ENCODE measurements at places on chromosomes 5 and 9.

DNA sequence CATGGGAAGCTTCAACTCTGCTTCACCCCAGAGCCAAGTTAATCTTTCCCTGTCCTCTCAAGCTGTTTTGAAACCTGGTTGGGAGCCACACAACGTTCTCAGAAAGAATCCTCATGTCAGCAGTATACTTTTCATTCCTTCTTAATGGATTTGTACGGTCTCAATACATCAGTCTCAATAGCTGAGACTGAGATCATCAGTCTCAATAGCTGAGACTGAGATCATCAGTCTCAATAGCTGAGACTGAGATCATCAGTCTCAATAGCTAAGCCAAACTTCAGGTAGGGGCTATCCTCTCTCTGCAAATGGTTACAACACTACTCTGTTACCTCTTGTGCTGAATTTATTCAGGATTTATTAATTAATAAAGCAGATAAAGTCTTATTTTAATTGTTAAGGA, 1317.4 kb upstream of the CDH9 start:
- no peak for DNase-seq

GRCh38 chr5:136001466-136001981, 27.3 kb upstream of the TGFBI start:
- no peak for DNase-seq

- no peak for DNase-seq
These were observed 50.8 kb downstream of the RBM27 start for GRCh38 chr5:146254223-146254622.

GRCh38 chr9:94945197-94946144, 219.0 kb downstream of the AOPEP start:
- DNase-seq, result no peak

- DNase-seq, result no peak
These were observed 284.0 kb upstream of the VLDLR start for GRCh38 chr9:2337627-2338026.

DNA sequence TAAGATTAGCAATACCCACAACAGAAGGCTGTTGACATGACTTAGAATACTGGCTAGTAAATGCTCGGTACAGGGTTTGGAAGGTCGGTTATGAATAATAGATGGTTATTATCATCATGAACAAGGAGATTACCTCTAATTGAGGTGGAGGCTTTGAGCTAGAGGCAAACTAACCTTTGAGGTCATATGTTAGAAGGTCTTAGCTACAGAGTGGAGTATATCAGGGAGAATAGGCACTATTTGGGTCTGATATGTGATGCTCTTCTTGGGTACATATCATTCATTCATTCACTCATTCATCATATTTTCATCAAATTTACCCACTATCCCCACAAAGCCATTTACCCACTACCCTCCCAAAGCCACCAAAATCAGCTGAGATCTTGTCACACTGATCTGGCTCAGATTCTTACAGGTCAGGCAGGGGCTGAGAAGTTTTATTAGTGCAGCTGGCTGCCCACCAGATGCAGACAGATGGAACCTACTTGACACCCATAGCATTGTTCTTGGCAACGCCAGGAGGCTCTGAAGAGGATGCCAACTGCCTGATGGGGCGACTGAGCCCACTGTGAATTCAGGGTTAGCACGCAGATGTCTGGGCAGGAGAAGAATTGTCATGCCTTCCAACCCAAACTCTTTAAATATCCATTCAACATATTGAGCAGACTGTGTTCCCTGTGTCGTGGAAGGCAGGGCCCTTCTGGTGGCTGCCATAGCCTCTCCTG, 90.2 kb upstream of the SH3PXD2B start:
- DNase-seq, result no peak

DNA sequence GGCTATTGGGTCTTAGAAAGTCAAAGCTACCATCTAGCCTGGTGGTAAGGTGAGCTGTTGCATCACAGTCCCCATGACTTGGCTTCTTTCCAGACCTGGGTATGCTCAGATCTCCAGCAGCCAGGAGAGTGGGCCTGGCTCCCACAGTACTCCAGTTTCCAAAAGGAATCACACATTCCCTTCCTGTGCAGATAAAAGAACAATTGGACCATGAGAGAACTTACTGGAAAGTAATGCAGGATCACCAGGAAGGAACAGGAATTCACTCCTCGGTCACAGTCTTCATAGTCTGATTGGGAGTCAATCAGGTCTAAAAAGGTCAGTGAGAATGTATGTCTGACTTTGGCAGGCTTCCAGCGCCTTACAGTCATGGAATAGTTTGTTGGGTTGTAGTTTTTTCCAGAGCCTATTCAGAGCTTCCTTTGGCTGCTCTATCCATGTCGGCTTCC, 47.8 kb upstream of the CD180 start:
- DNase-seq, result no peak

- no peak for DNase-seq
These were observed 5.0 kb upstream of the PPP2R2B start for GRCh38 chr5:146883511-146883910.

DNA sequence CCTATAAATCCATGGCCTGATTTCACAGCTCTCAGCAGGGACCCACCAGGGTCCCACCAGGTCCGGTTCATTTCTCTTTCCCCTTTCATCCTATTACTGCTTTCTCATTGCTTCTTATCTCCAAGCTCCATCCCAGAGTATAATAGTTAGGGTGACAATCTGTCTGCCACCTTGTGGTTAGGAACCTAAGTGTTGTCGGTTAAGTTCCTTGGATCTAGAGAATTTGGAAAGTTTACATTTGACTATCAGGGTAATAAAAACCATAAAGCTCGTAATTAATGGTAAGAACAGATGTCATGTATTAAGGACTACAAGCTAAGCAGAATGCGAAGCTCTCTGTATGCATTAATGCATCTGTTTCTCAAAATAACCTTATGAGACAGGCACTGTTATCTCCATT, 259.1 kb downstream of the SH3GL2 start:
- no peak for DNase-seq

DNA sequence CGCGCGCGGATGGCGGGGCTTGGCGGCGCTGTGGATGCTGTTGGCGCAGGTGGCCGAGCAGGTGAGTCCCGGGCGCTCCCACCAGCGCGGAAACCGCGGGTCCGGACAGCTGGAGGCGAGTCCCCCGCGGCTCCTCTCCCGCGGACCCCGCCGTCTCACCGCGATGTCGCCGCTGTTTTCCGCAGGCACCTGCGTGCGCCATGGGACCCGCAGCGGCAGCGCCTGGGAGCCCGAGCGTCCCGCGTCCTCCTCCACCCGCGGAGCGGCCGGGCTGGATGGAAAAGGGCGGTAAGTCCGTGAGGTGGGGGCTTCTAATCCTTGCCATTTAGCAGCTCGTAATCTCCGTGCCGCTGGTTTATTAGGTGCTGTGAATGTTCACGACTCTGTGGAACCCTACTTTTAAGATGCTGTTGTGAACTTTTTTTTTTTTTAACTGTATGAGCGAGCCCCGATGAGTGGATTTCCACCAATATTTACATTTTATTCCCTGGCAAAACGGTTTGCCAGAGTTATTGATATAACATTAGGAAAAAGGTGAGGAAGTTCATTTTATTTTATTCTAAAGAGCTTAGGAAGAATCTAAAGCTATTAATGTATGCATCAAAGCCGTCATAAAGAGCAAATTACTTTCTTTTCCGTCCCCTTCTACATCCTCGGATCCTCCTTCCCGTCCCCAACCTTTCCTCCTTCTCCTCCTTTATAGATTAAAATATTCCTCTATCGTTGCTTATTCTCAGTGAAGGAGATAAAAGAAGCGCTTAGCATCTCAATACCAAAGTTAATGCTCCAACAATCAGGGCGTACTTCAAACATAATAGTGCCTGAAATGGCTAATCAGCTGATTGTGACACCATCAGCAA, 579 bp downstream of the ADAMTS16 start:
- no peak for DNase-seq

DNA sequence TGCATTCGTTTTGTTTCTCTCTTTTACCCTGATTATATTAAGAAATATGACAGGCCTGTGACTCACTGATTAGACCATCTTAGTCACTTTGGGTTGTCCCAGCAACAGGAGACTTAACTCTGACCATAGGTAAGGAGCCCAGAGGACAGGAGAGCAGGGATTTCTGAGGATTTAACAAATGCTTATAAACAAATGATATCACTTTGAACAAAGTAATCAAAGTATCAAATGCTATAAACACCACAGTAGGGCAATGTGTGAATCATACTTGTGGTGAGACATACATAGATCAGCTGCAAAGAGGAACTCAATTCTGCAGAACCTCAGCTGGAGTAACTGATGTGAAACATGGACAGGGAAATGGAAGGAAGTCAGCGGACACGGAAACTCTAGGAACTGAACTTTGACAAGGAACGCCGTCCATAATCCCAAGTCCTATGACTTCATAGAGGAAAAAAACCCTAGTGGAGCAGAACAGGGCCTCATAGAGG, 190.6 kb upstream of the MSX2 start:
- DNase-seq, result no peak

- no peak for DNase-seq
These were observed 187.1 kb downstream of the AOPEP start for GRCh38 chr9:94913550-94913949.

DNA sequence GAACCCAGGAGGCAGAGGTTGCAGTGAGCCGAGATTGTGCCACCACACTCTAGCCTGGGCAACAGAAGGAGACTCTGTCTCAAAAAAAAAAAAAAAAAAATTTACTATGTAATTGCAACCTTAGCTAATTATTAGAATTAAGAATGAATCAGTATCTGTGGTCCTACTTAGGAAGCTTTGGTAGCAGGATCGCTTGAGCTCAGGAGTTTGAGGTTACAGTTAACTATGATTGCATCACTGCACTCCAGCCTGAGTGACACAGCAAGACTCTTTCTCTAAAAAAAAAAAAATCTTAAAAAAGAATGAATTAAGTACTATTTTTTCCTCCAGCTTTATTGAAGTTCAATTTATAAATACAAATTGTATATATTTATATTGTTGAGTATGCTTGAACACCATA, 16.7 kb downstream of the NDUFAF2 start:
- no peak for DNase-seq

- no peak for DNase-seq
These were observed 200.7 kb downstream of the AOPEP start for GRCh38 chr9:94927048-94927761.

- DNase-seq, result no peak
These were observed 33.7 kb downstream of the LHX2 start for GRCh38 chr9:124045076-124045829.

- DNase-seq, result no peak
These were observed 2.7 kb upstream of the CNTFR start for GRCh38 chr9:34591917-34592866.

DNA sequence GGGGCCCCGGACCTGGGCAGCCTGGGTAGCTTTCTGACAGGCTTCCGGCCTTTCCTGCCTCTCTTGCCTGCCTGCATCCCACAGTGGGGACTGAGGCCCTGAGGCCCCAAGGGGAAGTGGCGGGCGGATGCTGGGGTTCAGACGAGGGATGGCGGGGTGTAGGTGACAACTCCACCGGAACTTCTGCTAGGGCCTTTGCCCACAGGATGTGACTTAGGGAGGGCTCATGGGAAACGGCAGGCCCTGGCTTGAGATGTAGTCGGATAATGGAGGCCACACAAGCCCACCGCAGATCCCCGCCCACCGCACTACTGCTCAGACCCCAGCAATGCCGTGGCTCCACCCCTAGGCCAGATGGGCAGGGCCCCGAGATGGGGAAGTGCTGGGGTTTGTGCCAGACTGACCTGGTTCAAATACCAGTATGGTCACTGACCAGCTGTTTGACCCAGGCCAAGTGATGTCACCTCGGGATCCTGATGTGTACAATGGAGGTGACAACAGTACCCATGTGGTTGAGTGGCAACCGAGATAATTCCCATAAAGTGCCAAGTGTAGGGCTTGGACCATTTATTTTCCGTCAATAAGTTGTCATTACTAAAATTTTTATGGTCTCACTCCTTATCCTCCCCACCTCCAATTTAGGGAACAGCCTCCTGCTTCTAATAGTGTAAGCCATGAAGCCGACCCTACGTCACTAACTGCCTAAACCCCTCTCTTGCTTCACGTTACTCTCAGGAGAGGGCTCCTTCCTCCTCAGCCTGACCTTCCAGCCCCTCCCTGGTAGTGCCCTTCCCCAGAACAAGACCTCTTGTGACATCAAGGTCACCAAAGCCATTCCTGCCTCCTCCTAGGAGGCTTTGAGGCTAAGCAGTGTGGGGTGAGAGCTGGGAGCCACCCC, 2.5 kb upstream of the CDK9 start:
- DNase-seq, result peak; percentile 60

DNA sequence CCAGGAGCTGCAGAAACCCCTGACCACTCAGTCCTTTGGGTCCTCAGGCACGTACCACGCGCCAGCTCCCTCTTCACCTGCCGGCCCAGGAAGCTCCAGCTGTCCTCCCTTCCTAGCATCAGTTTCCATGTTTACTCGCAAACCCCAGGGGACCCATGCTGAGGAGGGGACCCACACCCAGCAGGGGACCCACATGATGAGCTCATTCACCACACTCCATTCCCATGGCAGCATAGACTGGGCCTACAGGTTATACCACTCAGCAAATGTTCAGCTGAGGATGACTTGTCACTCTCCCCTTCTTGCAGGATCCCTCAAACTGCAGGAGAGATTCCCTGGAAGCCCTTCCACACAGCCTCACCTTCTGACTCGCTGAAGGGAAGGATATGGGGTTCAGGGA, 73.5 kb upstream of the GALNT10 start:
- DNase-seq, result no peak

DNA sequence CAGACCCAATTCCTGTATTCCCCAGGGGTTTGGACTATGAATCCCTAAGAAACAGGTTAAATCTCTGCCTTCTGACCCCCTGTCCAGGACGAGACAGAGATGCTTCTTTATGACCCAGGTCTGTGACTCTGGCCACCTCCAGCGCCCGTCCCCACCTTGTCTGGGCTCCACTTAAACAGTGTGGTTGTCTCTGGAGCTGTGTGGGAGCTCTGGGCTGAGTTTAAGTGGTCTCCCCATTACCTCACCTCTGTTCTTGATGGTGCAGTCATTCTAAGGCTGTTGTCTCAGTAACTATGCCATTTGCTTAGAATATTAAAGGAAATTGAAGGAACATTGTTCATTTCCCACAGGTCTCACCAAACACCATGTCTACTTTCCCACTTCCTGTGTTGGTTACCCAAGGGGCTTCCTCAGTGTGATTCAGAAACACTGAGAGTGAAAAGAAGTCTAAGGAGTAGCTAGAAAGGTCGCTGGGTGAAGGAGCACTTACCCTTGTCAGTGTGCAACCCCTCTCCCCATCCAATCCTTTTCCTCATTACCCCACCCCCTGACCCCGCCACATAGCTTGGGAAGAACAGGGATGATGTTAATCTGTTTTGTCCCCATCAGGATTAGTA, 127.8 kb upstream of the CKMT2 start:
- no peak for DNase-seq

- DNase-seq, result no peak
These were observed 170.5 kb downstream of the DCP2 start for GRCh38 chr5:113147101-113147508.

- DNase-seq, result no peak
These were observed 74.6 kb downstream of the USP20 start for GRCh38 chr9:129909851-129910250.

GRCh38 chr9:109455861-109456260, 42.2 kb downstream of the PTPN3 start:
- DNase-seq, result no peak

DNA sequence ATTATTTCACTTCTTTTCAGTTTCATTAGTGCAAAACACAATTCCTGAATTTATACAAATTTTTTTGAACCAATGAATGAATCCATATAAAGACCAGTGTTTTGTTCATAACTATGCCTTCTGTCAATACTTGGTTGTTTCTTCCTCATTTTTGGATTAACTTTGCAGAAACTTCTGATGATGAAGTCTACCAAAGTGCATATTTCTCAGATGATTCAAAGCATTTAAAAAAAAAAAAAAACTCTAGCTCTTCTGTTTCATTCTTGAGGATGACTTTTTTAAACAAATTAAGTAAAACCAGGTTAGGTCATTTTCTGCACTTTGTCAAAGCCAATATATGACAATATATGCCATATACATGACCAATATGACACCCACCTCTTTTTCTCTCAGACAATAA, 92.6 kb downstream of the CHSY3 start:
- DNase-seq, result no peak
